Naive thymus-derived CD8-positive, alpha-beta T cell (primary cell): ENCODE measurements at places on chromosomes 3 and 15.
A peak's percentile ranks its signal among the peaks of the same experiment; 100 is the strongest.

- no peak for DNase-seq
These were observed 55.8 kb upstream of the SLC6A11 start for GRCh38 chr3:10760199-10760598.

GRCh38 chr3:170021083-170021482 is 16.7 kb upstream of the GPR160 start:
- peak; percentile 32 for DNase-seq

DNA sequence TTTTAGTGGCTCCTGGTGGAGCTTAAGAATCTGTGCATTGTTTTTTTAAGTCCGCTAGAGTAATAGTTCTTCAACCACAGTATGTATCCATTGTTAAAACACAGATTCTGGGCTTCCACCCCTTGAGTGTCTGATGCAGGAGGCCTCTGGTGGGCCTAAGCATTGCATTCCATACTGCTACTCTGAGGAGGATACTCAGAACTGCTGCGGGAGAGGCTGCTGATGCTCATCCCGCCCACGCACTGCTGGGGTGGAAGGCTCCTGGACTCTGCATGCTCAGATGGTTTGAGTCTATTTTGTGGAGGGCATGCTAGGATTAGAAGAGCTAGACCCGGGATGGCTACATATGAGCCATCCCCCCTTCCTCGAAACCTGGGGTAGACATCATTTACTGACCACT is 74.4 kb downstream of the THSD4 start:
- no peak for DNase-seq

- no peak for DNase-seq
These were observed 6.4 kb downstream of the ZDHHC23 start for GRCh38 chr3:113954091-113954685.

DNA sequence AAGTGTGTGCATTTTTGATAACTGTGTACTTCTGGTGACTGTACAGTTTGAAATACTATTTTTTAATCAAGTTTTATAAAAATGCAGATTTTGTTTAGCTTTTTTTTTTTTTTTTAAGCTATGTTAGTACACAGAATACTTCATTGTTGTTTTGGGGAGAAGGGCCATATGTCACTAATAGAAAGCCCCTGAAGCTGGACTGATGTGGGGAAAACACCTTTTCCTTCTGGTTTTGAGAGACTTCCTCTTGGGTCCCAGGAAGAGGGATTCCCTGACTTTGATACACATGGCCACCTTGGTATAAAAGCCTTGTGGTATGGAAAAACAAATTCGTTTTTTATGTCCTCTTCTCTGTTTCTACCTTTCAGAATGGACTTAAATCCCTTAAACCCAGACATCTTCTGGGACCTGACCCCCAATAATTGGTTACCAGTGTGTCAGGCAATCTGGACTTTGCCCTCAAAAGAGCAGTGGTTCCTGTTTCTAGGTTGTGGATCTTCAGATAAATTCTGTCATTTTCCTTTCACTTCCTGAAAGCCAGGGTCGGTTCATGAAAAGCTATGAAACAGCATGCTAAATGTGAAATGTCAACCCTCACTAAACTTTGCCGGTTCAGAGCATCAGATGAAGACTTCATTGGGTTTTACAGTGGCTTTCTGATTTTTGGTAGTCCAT is 31.1 kb upstream of the BLOC1S6 start:
- DNase-seq, result no peak

- DNase-seq, result peak; percentile 30
These were observed 28.4 kb downstream of the IRAK2 start for GRCh38 chr3:10192953-10193691.

DNA sequence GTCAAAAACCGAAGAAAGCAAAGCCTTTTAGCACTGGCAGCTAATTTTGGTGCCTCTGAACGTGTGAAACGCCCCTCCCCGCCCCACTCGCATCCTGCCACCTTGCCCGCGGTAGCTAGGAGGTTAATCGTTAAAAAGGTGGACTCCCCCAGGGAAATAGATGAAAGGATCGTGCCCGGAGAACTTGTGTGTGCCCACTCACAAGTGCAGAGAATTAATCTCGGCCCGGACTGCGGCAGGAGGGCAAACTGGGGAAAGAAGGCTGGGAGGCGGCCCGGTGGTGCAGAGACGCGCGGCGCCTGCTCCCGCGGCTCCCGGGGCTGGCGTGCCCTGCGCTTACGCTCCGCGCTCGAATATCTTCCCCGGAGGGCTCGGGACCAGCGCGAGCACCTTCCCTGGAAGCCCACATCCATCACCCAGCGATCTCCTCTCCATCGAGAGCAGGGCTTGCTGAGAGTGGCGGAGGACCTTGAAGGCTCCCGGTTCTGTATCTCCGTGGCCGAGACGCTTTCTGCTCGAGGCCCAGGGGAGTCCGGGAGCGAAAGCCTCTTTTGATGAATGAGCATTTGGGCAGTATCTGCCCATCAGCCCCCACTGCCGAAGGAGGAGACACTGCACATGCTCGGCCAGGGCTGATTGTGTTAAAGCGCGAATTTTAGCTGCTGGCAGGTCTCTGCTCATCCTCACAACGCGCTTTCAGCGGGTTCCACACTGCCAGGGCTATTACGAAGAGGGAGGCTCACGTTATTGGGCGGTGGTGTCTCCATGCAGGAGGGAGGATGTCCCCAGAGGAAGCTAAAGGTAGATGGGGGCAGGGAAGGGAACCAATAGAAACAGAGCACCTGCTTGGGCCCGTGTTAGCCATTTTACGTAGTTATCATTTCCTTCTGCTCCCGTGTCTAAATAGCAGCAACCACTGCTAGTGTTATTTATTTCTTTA is 1.3 kb upstream of the SPTSSB start:
- DNase-seq, result peak; percentile 12

GRCh38 chr15:85306946-85307686 is 73.3 kb upstream of the AKAP13 start:
- DNase-seq, result no peak

GRCh38 chr3:153338487-153338886 is 176.5 kb downstream of the RAP2B start:
- DNase-seq, result no peak

GRCh38 chr3:59798372-59799086 is 748.7 kb upstream of the CFAP20DC start:
- no peak for DNase-seq

GRCh38 chr15:94105760-94106159 is 125.6 kb upstream of the MCTP2 start:
- DNase-seq, result no peak

DNA sequence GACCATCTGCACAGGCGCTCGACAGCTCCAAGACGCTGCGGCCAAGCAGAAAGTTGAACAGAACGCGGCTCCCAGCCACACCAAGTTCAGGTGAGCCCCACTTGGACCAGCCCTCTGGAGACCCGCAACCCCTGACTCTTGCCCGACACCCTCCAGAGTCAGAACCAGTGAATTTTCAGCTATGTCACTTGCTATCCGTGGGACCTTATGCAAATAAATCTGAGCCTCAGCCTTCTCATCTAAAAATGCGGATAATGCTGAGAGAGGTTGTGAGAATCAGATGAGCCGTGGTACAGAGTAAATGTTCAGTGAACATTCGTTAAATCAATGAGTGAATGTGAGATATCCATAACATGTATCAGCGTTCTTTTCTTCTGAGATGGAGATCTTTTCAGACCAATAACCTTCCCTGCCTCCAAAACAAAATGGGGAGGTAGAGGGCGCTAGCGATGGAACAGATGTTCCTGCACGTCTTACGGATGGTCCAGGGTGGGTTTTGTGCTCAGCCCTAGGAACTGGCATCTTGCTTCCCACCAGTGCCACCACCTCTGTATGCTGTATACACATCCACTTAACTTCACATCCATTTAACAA is 524 bp downstream of the MRPS11 start:
- no peak for DNase-seq

- DNase-seq, result no peak
These were observed 12.4 kb upstream of the EID1 start for GRCh38 chr15:48865370-48866079.

DNA sequence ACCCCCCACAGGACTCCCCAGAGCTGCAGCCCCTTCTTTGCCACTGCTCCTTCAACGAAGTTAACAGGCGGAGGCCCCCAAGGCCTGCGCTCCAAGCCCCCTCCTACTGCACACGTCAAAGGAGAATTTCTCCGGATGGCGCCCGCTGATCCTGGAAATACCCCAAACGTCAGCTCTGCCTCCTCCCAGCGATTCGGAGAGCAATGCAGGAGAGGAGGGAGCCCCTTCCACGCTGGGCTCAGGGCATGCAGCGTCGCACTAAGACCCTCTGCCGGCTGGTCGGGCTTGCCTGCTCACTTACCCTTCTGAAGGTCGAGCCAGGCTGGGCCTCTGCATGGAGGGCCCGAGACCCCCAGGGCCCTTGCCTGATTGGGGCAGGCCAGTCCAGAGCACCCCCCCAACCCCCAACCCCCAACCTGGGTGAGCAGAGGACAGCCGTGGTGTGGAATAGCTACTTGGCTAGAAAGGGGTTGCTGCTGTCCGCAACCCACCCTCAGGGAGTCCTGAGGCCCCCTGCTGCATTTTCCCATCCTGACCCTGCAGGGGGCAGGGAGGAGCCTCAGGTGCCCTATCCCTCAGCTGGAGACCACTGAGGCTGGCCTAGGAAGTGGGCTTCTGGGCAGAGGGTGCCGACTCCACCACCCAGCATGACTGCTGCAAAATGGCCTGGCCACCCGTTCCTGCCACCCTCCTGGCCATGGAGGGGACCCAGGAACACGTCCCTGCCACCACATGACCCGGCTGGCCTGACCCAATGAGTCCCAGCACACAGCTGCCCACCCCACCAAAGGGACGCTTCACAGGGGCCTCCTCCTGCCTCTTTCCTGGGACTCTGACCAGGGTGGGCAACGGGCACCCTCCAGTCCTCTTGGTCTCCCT is 976 bp downstream of the ATP2B2 start:
- no peak for DNase-seq

- DNase-seq, result no peak
These were observed 16.8 kb upstream of the CRBN start for GRCh38 chr3:3196148-3196861.

DNA sequence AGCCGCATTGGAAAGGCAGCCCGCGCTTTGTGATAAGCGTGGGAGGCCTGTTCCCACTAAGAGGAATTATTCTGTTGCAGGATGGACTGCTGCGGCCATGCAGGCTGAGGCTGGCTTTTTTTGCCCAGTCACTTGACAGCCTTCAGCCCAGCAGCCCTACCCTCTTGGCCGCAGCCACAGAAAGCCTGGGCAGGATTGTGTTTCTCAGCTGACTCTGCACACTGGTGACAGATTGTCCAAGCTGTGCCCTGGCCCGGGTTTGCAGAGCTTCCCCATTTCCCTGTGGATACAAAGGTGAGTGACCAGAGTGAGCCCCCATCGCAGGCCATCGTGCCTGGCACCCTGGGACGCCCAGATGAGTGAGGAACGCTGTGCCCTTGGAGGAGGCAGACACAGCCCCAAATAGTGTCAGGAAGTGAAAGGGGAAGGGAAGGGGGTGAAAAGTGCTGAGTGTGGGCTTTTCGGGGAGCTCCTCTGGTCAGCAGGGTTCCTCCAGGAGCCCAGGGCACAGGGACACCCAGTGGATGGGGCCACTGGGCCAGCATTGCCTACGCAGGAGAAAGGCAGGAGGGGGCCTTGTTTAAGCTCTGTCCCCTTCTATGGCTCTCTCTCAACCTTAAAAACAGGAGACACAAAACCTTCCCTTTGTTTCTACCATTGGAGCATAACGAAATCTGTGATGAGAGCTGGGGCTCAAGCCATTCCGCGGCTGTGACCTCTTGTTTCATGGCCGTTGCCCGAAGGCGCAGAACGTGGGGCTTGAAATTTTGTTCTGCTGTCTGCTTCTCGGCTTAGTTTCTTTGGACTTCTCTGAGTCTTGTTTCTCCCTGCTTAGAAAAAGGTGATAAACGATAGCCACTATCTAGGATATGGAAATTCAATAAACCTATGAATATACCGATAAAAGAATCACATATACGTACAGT is 91.5 kb upstream of the MEF2A start:
- no peak for DNase-seq

DNA sequence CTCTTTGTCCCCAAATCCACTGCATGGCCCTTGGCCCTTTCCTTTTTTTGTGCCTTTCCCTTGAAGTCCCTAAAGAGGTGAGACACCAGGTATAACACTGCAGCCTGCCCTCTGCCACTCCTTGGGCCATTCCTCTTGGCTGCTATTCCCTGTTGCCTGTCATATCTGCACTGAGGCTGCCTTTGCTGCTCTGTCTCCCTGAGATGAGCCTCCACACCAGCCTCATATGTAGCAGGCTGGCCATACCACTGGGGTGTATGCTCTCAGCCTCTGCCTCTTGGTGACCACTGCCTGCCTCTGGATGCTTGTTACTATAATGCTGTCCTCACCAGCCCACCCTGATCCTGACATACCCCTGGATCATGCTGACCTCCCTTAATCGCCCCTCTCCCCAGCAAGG is 252.0 kb downstream of the CLSTN2 start:
- DNase-seq, result no peak

DNA sequence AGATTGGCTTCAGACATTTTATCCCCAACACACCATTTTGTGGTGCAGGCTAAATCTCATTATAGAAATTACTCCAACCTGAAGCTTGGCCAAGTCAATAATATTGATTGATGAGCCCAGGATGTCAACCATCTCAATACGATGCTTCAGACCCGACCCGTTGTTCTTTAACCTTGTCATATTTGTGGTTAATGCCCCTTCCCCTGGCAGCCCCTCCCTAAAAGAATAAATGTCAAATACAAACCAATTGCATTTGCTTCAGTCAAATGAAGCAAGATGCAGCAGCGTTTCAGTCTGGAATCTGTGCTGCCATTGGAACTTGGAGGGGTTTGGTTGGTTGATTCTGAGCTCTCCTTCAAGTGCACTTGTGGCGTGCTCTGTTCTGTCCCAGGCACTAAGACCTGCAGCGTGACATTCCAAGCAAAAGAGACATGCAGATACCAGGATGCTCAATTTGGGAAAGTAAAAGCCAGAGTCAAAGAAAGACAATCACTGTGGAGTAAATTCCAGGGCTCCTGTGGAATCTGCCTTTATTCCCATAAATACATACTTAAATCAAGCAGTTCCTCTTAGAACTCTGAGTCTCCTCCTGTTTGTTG is 23.8 kb upstream of the PSMD6 start:
- no peak for DNase-seq

DNA sequence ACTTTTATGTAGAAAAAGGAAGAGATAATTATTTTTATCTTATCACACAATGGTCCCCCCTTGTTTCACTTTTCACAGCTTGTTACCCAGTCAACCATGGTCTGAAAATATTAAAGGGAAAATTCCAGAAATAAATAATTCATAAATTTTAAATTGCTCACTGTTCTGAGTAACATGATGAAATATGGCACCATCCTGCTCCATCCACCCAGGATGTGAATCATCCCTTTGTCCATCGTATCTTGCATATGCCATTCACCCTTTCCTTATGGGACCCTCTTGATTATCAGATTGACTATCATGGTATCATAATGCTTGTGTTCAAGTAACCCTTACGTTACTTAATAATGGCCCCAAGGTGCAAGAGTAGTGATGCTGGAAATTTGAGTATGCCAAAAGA is 43.7 kb downstream of the ANKRD28 start:
- no peak for DNase-seq

- no peak for DNase-seq
These were observed 14.7 kb downstream of the PGBD4 start for GRCh38 chr15:34116620-34117019.

- no peak for DNase-seq
These were observed 156.8 kb downstream of the WNT5A start for GRCh38 chr3:55330355-55330754.
